ENCODE measurements at places on chromosomes 13 and 19.
A peak's percentile ranks its signal among the peaks of the same experiment; 100 is the strongest.

GRCh38 chr19:30312582-30313352 is 59.4 kb upstream of the ZNF536 start:
- DNase-seq: no peak

- DNase-seq: no peak
Measured at GRCh38 chr19:11151181-11151580, 4.4 kb downstream of the SPC24 start.

GRCh38 chr13:63367522-63368198 is 1952.0 kb upstream of the PCDH20 start:
- no peak for DNase-seq

DNA sequence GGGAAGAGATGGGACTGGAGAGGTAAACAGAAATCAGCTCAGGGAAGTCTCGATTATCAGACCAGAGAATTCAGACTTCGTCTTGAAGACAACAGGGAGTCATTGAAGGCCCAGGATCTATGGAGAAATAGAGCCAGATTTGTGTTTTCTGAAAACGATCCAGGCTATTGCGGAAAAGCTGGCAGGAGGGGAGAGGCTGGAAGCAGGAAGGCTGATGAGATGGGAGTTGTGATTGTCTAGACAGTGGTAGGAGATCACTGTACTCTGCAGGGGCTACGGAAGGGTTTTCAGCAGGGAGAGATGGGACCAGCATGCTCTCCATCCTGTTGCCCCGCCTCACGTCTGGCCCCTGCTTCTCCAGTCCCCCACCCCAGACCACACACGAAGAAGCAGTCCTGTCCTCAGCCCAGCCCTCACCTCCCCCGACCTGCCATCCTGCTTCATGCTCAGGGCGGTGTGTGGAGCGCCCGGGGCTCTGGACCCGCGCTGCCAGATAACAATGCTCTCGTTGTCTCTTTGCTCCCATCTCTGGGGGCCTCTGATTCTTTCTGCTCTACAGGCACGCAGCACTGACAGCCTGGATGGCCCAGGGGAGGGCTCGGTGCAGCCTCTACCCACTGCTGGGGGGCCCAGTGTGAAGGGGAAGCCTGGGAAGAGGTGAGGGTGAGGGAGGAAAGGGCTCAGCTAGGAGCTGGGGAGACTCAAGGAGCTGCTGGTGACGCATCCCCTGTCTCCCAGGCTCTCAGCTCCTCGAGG is 1.9 kb downstream of the ARHGAP33 start:
- DNase-seq: no peak

GRCh38 chr19:10214784-10215183 is 16.3 kb downstream of the S1PR2 start:
- no peak for DNase-seq

DNA sequence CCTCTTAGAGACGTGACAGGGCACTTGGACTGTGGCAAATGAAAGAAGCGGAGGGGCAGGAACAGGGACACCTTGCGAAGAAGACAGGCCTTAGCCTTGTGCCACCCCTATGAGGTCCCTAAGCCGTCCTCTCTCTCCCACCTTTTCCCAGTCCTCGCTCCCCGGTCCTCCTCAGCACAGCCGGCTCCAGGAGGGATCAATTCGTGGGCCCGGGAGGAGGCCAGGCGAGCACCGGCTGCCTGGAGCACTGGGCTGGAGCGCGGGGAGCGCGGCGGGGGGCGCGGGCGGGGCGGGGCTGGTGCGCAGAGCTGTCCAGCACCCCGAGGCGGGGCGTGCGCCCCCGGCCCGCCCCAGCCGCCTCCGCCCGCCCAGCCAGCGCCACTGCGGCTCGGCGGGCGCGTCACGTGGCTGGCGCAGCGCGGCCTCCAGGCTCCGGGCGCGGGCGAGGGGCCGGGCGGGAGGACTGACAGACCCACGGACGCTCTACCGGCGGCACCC is at the start of gene LRP3:
Gene LRP3 (plus strand): TSS at position 466 of the 498 bp plus-strand sequence. CDS start 456 bp downstream, outside the sequence.
- peak; percentile 33 for DNase-seq

DNA sequence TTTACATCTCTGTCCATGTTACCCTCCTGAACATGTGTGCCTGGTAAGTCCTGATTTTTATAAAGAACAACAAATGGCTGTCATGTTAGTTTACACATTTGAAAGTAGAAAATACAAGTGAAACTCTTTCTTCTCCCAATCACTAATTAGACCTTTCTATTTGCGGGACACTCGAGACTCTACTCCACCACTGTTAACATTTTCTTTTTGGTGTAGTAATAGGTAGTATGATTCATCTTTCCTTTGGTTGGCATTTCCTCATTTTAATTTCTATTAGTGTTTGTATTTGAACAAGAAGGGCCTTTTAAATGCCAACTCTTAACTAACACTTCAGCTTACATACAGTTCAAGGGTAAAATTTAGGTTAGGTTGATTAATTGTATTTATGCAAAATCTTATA is 371.1 kb downstream of the PCDH9 start:
- DNase-seq: no peak

GRCh38 chr13:38008636-38009035 is 139.1 kb upstream of the TRPC4 start:
- DNase-seq: no peak

DNA sequence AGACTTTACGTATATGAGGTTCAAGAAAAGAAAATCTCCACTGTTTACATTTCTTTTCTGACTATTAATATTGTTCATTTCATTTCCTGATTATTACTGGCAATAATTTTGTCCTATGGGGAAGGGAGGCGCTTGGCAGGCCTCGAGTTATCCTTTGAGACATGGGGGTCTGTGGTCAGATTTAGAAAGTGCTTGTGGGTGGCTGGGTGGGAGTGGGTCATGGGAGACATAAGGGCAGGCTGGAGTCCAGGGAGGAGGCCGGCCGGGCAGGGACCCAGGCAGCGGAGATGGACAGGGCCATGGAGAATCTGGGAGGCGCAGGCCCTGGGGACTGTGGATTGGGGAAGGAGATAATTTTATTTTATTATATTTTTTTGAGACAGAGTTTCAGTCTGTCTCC is 40.1 kb downstream of the LTBP4 start:
- DNase-seq: no peak

DNA sequence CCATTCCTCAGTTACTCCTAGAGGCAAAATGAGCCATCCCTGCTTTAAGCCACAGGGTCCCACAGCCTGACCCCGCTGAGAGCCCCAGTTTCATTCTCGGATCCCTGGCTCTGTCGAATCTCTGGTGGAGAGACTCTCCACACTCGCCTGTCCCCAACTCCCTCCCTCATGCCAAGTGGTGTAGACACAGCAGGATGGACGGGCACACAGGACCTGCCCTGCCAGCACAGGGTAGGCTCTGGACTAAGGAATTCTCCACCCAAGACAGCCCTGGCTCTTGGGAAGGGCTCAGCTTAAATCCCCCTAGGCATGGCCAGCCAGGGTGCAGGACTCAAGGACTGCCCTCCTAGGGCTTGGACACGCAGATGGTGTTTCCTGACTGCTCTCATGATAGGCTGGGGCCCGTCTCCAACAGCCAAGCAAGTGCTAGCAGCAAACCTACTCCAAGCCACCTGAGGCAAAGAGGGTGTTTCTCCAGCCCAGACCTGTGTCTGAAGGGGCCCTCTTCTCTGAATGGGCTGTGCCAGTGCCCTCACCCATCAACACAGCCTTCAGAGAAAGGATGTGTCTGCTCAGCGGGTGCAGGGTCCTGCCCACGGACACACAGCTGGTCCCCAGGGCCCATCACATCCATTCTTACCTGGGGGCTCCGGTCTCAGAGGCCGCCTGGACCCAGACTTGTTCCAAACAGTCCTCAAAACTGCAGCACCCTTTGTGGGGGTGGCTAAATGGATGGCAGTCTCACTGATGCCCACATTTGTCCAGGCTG is 65.3 kb downstream of the PEPD start:
- no peak for DNase-seq

DNA sequence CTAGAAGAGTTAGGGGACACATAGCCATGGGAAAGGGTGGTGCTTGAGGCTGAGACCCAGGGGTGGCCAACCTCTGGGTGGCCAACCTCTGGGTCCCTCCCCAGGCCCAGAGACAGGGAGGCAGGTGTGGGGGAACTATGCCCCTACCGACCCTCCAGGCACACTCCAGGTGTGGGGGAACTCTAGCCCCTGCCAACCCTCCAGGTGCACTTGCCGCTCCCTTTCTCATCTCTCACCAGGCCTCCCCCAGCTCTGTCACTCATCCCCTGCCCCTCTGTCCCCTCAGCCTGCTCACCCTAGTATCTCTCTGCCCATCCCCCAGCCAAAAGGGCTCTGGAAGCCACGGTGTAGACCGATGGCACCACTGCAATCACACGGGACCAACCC is 10.6 kb upstream of the VSTM2B start:
- no peak for DNase-seq

- DNase-seq: no peak
Measured at GRCh38 chr13:30340331-30341250, 33.2 kb upstream of the KATNAL1 start.

GRCh38 chr13:48580185-48580803 is 47.4 kb upstream of the RCBTB2 start:
- DNase-seq: peak; percentile 61

DNA sequence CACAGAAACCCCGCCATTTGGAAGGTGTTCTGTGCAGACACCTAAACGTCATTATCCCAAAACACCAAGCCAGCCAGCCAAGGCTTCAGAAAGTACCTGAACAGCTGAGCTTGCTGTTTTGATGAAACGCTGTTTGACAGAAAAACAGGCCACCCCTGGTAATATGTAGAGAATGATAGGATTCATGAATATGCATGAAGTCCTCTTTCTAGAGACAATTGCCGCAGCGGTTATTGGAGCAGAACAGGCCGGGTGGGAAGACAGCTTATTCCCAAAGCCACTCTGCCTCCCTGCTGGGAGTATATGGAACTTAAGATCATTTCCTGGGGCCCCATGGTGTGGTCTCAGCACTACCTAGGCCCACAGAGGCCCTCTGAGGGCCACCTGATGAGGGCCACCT is 229.5 kb downstream of the UQCRFS1 start:
- no peak for DNase-seq

GRCh38 chr19:5621311-5621944 is 1.1 kb downstream of the SAFB2 start:
- DNase-seq: no peak

DNA sequence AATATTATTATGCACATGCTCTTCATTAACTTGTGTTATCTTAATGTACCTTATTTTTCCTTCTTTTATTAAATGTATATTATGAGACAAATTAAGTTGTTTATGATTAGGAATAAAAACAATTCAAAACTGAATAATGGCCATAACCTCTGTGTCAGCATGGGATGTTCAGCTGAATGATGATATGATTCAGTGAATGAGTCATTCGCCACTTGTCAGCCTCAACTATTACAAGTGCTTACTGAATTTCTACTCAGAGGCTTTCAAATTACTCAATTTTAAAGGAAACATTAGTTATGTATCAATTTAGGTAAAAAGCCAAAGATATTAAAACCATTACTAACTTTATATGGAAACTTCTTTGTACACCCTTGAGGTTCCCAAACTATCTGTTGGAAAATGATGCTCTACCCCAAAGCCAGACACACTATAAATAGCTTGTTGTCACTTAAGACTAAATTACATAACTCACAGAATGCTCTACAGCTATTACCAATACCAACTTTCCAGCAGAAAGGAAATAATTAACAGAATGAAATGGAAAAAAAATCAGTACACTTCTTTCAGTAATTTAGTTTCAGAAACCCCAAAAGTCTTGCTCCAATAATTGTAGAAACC is 14.4 kb downstream of the LIG4 start:
- DNase-seq: no peak

GRCh38 chr13:62433660-62434059 is 1018.0 kb upstream of the PCDH20 start:
- no peak for DNase-seq

- peak; percentile 99 for DNase-seq
Measured at GRCh38 chr13:44435142-44435918, 61.7 kb downstream of the SERP2 start.

DNA sequence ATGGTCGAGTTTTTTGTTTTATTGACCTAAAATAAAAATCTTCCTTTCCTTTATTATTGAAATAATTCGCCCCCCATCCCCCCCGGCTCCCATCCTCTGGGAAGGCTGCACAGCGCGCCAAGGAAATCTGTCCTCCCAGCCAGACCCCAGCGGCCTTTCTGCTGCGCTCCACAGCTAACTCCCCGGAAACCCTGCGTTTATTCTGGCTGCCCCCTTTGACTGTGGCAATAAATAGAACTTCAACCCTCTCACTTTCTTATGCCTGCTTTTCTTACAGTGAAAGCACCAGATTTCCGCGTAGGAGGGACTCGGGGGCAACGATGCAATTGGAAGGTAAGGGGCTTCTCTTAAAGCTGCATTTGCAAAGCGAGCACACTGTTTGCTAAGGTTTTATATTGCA is 9.7 kb upstream of the C19orf12 start:
- DNase-seq: no peak

DNA sequence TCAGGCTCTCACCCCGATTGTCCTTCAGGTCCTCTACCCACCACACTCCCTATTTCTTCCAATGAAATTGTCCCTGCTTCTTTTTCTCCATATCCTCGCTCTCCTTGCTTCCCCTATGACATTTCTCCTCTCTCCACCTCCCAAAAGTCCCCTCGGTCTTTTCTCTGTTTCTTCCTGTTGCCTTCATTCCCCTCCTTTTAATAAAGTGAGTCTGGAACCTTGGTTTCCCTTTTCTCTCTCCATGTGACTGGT is 676 bp upstream of the ZNF574 start:
- peak; percentile 27 for DNase-seq

- no peak for DNase-seq
Measured at GRCh38 chr13:98976941-98977340, 923 bp downstream of the DOCK9 start.

GRCh38 chr13:108919036-108919907 is 289.9 kb downstream of the MYO16 start:
- DNase-seq: no peak

DNA sequence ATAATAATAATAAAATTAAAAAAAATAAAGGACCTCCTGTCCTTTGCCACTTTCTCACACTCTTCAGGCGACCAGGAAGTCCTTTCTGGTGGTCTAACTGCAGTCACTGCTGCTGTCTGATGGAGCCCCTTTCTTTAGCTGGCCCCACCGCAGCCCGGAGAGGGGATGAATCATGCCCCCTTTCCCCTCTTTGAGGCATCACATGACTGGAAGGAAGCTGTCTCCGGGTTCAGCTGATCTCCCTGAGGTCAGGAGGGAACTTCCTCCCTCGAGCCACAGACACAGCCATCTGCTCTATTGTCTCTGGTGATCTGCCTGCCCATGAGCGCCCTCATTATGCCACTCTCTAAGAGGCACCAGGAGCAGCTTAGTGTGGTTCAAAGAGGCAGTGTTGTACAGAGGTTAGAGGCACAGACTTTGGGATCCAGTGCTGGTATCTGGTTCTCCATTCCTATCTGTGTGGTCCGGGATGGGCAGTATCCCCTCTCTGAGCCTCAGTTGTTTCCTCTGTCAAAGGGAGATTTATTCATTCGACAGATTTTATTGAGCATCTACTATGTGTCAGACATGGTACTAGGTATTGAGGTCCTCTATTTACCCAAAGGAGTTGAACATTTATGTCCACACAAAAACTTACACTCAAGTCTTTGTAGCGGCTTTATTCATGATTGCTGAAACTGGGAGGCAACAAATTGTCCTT is 30.0 kb downstream of the VAV1 start:
- no peak for DNase-seq

GRCh38 chr13:39765801-39766463 is 110.5 kb downstream of the COG6 start:
- peak; percentile 36 for DNase-seq

Measured in SW480 (cell line).